Left ventricle myocardium inferior (tissue), 1 donor: ENCODE measurements at places on chromosomes 6 and 20.
A peak's percentile ranks its signal among the peaks of the same experiment; 100 is the strongest.

DNA sequence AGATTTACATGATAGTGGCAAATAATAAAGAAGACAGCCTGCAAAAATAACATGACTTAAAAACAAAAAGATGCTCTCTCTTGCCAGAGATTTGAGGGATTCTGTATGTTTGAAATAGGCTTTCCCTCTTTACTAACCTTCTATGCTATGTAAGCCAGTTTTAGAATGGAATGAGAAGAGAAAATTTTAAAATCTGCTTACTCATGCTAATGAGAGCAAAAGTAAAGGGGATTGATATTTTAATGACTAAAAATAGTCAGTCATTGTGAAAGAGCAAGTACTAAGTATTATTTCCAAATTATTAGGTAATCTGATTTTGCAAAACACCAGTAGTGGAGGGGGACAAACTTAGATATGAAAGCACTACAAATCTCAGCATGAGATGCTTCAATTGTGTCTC is 563.3 kb upstream of the ADGRB3 start:
- no peak for DNase-seq

DNA sequence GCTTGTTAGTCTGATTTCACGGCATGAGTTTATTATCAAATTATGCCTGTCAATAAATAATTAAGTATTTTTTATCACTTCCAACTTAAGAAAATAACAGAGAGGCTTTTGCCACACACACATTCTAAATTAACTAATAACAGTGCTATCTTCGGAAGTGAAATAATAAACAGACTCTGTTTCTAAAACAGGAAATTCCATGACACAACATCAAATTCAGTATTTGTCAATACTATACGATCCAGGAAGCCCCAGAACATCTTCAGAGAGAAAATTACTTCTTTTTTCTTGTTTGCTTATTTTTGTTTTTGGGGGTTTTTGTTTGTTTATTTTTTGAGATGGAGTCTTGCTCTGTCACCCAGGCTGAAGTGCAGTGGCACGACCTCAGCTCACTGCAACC is 150.7 kb upstream of the PRDM1 start:
- no peak for DNase-seq

DNA sequence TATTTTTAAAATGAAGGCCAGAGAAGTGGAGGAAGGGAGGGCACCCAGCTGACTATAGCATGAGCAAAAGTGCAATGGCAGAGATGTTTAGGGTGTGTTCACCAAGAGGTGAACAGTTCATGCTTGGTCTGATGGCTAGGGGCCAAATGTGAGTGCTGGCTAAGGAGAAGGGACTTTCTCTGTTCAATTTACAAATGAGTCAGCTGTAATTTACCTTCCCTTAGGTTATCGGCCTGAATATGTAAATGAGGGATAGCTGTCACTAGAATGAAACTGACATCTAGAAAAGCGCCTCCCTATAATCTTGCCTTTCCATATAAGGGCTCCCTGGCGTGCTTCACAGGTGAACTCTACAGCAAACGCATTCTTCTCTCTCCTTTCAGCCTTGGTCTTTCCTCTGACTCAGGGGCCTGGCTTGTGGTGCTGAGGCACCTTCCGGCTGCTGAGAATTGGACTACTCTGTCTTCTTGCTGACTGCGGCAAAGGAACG is 114.7 kb upstream of the BACH2 start:
- no peak for DNase-seq

GRCh38 chr6:44035621-44036020 is 91.6 kb downstream of the MRPL14 start:
- no peak for DNase-seq

DNA sequence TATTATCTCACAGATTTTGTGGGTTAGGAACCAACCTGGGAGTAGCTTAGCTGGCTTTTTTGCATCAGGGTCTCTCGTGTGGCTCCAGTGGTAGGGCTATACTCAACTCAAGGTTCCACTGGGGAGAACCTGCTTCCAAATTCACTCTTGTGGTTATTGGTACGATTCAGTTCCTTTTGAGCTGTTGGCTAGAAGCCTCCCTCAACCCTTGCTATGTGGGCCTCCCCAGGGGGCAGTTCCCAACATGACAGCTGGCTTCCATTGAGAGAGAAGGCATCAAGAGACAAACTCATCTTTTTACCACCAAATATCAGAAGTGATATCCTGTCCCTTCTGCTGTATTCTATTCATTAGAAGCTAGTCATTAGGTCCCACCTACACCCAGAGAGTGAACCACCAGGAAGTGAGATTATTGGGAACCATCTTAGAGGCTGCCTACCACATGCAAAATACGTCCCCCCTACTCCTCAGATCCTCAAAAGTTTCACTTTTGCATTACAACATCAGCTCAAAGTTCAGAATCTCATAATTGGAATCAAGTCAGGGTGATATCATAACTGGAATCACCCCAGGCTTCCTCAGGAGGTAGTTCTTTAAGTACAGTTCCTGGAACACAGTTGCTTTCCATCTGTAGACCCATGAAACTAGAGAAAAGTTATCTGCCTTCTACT is 30.9 kb downstream of the MKKS start:
- DNase-seq: no peak

DNA sequence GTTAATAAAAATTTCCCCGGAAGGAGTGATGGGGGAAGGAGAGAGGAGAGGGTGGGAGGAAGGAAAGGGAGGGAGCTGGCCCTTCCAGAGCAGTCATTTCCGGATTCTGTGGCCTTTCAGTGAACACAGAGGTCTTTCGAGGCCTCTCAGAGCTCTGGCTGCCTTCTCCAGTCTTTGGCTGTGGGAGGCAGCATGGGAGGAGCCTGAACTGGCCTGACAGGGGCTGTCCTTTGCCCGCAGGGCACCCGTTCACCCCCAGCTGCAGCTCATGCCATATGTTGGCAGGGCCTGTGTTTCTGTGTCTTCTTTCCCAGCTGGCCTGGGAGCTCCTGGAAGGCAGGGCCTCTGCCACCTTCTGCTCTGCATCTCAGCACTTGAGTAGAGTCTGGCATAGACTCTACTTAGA is 95.5 kb downstream of the PPP1R14C start:
- peak; percentile 47 for DNase-seq

DNA sequence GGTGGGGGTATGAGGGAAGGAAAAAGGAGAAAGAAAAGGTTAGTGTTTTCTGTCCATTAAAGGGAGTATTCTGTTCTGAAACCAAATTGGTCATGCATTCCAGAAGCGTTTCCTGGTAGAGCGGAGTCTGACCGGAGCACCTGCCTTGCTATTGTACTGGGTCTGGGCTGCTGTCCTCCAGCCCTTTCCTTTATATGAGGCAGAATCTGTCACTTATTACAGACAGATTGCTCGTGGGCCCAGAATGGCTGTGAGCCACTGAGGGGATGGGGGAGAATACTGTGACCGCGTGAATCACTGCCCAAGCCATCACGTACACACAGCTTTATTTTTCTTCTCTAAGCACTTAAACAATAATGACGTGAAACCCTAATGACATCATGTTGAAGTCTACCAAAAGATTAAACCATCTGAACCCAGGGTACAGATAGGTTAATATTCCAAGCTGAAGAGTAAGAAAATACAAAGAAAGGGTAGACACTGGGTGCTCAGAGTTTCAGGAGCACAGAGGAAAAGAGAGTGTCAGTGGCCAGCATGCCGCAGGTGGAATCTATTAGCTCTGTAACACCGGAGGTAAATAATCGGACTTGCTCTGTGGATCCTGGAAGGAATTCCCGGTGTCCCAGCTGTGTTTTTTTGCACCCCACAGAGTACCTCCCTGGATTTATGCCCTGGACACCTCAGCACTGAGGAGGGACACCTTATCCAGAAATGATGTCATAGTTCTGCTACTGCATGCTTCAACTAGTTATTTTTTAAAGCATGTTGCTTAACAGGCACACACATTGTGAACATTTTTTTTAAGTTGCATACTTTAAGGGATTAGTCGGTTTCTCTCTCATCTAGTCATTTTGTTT is 573.3 kb downstream of the PKHD1 start:
- DNase-seq: no peak

GRCh38 chr6:33492093-33492492 is 37.7 kb downstream of the ZBTB9 start:
- DNase-seq: no peak

GRCh38 chr20:20568604-20569205 is 143.7 kb downstream of the RALGAPA2 start:
- DNase-seq: no peak

DNA sequence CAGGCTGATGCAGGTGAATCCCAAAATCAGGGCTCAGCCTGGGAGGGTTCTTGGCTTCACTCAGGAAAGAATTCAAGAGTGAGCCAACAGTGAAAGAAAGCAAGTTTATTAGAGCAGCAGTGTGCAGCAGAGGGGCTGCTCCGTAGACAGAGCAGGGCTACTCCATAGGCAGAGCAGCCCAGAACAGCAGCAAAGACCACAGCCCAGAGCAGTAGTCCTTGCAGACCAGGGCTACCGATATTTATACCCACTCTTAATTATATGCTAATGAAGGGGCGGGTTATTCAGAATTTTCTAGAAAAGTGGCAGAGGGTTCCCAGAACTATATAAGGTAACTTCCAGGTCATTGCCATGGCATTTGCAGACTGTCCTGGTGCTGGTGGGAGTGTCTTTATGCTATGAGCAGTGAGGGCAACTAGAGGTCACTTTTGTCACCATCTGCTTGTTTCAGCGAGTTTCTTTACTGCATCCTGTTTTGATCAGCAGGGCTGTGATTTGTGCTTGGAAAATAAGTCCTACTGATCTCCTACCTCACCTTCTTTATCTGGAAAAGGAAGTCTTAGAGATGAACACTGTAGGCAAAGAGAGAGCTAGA is 39.8 kb upstream of the PTPN1 start:
- no peak for DNase-seq

DNA sequence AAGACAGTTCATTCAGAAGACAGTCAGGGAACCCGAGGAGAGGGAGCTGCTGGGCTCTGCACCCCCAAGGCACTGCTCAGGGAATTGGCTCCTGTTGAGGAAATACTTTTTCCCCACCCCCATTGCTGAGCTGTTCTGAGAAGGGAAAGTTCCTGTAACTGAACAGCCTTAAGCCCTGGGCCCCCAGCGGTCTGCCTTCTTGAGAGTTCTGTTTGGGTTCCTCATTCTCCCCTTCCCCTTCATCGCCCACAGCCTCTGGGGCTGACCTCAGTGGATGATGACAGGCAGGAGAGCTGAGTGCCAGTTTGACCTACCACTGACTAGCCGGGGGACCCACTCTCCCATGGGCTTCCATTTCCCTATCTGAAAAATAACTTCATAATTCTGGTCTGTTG is 10.7 kb downstream of the HCK start:
- DNase-seq: peak; percentile 59

DNA sequence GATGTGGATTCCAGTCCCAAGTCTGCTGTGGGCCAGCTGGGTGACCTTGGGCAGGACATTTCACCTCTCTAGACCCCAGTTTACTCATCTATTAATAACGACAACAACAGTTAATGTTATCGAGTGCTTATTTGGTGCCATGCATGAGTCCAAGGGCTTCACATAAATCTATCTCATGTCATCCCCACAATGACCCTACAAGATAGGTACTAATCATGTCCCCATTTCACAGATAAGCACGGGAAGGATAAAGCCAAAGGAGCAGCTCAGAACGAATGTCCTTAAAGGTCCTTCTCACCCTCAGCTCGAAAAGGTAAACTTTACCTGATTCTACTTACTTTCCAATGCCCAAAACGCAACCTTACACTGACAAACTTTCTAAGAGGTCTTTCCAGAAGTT is 35.7 kb downstream of the TRAM2 start:
- no peak for DNase-seq

DNA sequence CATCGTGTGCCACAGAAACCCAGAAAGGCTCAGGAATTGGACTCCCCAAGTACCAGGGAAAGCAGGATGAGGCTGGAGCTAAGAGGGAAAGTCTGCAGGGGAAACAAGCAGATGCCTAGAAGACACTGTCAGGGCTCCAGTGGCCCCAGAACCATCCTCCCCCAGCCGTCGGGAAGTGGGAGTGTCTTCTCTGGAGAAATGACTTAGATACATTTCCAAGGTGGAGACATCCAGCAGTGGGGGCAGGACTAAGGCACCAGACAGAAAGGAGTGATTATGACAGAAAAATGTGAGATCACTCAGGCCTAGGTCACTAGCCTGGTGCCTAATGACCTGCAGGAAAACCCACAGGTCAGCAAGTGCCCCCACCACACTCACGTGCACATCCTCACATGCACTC is 36.0 kb upstream of the VSX1 start:
- no peak for DNase-seq

GRCh38 chr6:81331526-81331925 is 421.0 kb downstream of the TENT5A start:
- DNase-seq: no peak

DNA sequence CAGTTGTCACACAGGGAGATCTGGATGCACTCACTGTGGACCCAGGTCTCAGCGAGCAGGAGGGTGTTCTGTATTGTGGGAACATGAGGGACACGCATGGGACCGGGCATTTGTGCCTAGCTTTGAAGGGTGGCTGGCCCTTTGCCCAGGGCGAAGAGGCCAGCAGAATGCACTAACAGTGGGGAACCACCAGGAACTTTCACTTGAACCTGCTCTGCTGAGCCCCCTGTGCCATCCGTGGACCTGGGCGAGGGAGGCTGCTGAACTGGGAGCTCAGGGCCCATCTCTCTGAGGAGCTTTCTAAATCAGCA is 1.2 kb upstream of the ULBP2 start:
- no peak for DNase-seq

GRCh38 chr6:21915707-21916260 is 322.2 kb downstream of the SOX4 start:
- no peak for DNase-seq

- DNase-seq: no peak
Measured at GRCh38 chr6:134435814-134436280, 117.9 kb upstream of the SGK1 start.

GRCh38 chr20:23408957-23409356 is 12.3 kb downstream of the NAPB start:
- no peak for DNase-seq

GRCh38 chr20:63703976-63704748 is 3.6 kb downstream of the ARFRP1 start:
- DNase-seq: no peak

GRCh38 chr20:63006540-63007359 is at the start of gene BHLHE23:
TSS of gene BHLHE23 (minus strand) at chr20:63006964. CDS start at chr20:63006774, 190 bp downstream.
- DNase-seq: peak; percentile 30

DNA sequence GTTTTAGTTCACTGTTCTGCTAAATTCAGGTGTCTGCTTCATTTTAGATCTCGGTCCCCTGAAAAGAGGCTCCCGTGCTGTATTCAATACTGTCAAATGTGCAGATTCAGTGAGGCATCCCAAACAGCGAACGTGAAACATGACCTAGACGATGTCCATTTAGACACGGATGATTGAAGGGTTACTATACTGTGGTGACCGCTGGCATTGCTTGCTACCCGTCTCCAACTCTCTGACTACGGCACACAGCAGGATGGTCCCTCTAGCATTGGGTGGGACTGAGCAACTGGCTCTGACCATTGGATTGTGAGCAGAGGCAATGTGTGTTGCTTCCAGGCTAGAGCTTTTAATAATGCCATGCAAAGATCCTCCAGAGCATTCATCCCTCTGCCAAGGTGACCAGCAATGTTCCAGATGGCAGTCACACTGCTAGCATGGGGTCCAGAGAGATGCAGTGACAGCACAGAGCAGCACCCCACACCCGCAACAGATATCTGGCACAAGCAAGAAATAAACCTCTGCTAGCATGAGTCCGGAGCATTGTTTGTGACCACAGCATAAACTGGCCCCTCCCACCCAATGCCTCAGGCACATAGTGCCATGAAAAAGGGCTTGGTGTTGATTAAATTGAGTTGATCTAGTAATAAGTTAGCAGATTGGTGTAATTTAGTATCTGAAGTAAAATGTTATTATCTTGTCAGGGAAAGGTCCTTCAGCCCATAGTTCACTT is 9.0 kb downstream of the METTL24 start:
- DNase-seq: no peak
